ENCODE measurements at places on chromosomes 7 and 10.
A peak's percentile ranks its signal among the peaks of the same experiment; 100 is the strongest.

- no peak for DNase-seq
Observed at GRCh38 chr10:86103391-86104101, 263.0 kb downstream of the GRID1 start.

- DNase-seq, result no peak
Observed at GRCh38 chr7:142629588-142630260, 119.5 kb upstream of the PRSS1 start.

- DNase-seq, result no peak
Observed at GRCh38 chr10:93436591-93437085, 45.5 kb downstream of the MYOF start.

GRCh38 chr7:94366832-94367231 lies 27.9 kb upstream of the COL1A2 start:
- no peak for DNase-seq

- no peak for DNase-seq
Observed at GRCh38 chr7:133688483-133689239, 435.8 kb downstream of the EXOC4 start.

DNA sequence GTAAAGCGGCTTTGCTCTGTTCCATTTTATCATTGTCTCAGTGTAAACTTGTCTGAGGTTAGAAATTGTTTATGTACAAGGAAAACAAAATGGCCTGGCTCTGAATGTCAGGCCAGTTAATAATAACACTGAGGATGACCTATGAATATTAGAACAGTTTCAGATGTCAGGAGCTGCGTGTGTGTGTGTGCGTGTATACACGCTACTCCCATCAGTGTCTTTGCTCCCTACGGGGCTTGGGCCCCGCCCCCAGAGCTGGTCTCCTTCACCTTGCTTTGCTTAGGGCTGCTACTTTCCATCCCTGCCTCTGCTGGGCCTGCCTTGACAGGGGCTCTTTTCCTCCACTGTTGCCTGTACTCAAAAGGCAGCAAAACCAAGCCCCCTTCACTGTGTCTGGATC lies 142.3 kb upstream of the BET1 start:
- no peak for DNase-seq

GRCh38 chr7:28588602-28589001 lies 176.3 kb downstream of the CREB5 start:
- no peak for DNase-seq

DNA sequence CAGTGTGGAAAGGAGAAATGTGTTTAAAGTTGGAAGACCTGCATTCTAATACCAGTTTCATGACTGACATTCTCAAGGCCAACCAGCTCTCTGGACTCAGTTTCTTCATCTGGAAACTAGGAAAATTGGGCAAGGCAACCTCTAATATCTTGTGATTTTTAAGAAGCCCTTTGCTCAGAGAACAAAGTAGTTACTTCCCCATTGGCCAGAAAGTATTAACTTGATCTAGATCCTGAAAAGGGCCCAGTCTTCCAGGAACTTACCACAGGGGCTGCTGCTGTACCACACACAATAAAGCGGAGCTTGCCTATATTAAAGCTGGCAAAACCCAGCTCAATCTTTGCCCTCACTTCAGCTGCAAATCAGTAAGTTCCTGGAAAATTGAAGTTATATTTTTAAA lies 155.6 kb upstream of the ADO start:
- DNase-seq, result no peak

GRCh38 chr10:5499493-5500140 lies at the start of gene CALML5:
TSS of gene CALML5 (minus strand) at chr10:5499570. CDS start at chr10:5499438, 132 bp downstream.
- no peak for DNase-seq

- DNase-seq, result no peak
Observed at GRCh38 chr10:100391163-100392002, 44.4 kb downstream of the SCD start.

DNA sequence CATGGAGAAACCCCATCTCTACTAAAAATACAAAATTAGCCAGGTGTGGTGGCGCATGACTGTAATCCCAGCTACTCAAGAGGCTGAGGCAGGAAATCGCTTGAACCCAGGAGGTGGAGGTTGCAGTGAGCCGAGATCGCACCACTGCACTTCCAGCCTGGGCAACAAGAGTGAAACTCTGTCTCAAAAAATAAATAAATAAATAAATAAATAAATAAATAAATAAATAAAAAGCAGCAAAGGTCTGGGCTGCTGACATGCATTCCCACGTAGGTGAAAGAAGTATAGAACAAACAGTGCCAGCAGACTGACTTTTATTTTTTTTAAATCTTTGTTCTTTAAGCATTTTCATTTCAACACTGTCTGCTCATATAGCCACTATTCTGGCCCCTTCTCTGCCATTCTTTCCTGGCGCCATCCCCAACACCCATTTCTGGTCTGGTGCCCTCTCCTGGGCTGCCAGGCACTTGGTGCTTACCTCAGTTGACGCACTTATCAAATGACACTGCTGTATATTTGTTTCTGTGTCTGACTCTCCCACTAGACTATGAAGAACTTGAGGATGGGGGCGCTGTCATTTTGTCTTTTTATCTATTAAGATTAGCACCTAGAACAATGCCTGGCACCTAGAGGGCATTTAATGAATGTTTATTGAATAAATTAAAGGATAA lies 15.6 kb downstream of the FAM107B start:
- no peak for DNase-seq

- DNase-seq, result no peak
Observed at GRCh38 chr7:50449501-50449880, 659 bp downstream of the FIGNL1 start.

DNA sequence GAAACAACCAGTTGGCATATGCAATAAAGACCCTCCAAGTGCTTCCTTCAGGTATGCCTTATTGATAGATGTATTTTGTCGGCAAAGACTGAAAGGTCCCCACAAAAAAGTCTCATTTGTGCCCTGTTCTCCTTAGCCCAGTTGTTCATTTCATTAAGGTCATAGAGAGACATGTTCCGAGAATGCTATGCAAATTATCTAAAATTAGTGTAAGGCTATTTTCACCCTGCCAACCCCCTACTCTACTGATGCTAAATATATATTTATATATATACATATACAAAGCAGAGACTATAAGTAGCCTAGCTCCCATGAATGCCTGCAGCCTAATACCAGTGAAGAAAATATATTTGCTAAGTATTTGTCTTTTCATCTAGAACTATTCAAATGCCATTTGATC lies 96.7 kb upstream of the ADO start:
- no peak for DNase-seq

GRCh38 chr7:151416112-151416940 lies 6.5 kb upstream of the WDR86 start:
- DNase-seq, result no peak

DNA sequence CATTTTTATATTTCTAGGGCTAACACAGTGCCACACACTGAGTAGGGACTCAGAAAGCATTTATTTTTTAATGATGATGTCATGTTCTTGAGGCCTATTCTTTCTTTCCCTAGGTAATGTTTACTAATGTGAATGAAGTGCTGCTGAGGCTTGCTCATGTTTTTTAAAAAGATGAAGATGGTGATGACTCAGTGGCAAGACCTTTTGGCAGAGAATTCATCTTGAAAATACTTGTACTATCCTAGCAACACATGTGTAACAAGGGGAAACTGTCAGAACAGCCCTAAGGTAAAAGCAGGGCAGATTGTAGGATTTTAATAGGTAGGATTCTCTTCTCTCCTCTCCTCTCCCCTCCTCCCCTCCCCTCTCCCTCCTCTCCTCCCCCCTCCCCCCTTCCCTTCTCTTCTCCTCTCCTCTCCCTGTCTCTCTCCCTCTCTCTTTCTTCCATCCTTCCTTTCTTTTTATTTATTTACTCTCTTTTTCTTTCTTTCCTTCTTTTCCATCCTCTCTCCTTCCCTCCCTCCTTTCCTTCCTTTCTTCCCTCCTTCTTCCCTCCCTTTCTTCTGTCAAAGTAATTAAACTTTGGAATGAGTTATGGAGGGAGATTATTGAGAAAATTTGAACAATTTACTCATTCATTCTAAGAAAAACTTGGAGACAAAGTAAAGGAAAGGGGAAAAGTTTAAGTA lies 75.3 kb downstream of the ZNF92 start:
- no peak for DNase-seq

DNA sequence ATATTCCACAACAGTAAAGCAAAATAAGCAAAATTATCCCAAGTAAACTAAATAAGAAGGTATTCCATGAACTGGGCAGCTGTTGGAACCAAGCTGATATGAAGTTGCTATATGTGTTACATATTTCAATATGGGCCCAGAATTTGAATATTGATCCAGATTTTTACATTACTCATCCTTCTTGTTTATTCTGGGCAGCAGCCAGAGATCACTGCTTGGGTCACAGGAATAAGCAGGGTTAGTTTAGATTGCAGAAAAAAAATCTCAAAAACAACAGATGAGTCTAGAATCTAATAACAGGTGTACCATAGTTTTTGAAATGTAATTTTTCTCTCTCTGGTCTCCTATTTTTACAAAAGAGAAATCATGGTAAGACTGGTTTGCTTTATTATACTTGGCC lies 171.5 kb upstream of the NAMPT start:
- no peak for DNase-seq

- no peak for DNase-seq
Observed at GRCh38 chr10:61125560-61126170, 181.7 kb upstream of the RHOBTB1 start.

DNA sequence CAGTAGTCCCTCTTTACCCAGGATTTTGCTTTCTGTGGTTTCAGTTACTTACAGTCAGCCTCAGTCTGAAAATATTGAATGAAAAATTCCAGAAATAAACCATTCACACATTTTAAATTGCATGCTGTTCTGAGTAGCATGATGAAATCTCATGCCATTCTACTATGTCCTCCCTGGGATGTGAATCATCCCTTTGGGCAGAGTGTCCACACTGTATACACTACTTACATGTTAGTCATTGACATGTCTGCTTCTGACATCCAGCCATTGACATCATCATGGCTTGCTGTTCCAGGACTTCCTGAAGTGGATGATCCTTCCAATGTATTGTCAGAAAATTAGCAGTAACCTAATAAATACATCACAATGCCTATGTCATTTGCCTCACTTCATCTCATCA lies 34.6 kb upstream of the MALRD1 start:
- DNase-seq, result no peak

GRCh38 chr7:45048748-45049147 lies 40.0 kb downstream of the NACAD start:
- DNase-seq, result no peak

DNA sequence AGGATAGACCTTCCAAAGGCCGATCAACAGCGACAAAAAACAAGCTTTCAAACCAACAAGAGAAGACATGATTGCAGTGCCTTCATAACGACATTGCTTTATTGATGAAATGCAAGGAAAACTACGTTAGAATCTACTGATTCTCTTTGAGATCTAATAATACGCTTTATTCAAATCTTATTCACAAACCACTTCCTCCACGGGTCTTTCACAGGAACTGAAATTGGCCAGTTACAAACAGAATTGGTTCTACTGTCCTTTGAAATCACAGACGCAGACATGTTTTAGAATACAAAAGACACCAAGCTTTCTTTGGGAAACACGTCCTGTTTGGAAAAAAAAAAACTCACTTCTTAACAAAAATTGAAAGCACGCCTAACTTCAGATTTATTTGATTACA lies 74.7 kb upstream of the SEPHS1 start:
- no peak for DNase-seq

- DNase-seq, result no peak
Observed at GRCh38 chr7:16715928-16716327, 37.6 kb upstream of the TSPAN13 start.

GRCh38 chr10:101146392-101147251 lies 15.5 kb downstream of the TLX1 start:
- DNase-seq, result no peak

GRCh38 chr10:111261081-111261615 lies 184.3 kb downstream of the ADRA2A start:
- DNase-seq, result no peak

GRCh38 chr10:133194151-133194550 lies 34.1 kb downstream of the KNDC1 start:
- DNase-seq, result no peak

GRCh38 chr10:50044941-50045664 lies 22.7 kb upstream of the WASHC2A start:
- no peak for DNase-seq

- no peak for DNase-seq
Observed at GRCh38 chr7:155252892-155253501, 44.7 kb upstream of the INSIG1 start.

DNA sequence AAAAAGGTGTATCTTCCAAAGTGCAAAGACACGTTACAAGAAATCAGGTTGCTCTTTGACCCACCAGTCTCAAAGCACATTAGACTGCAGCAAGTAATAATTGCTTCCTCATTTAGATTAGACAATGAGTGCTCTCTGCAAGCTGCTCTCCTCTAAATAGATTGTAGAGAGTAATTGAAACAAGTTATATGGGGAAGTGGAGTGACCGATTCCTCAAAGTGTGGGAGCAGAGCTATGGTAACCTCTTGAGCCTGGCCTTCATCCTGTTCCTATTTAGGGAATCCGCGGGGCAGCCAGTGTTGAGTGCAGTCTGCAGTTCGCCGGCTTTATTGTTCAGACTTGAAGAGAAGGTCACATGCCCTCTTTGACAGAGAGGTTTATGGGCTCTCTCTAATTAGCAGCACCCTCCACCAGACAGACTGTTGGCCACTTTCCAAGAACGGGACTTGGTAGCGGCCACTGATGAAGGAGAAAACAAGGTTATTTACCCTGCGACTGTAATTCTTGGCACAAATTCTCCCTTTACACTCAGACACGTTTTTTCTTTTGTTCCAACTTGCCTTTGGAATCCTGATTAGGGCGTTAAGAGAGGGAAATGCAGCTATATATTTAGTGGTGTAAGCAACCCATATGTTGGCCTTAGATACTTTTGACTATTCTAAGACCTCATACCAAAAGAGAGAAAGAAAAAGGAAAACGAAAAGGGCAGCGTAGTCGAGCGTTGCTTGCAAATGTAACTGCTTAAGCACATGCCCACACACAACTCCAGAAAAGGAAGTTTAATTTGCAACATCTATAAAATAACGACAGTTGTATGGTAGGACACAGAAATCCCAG lies 107.5 kb downstream of the REEP3 start:
- peak; percentile 34 for DNase-seq

GRCh38 chr7:16078076-16078952 lies 343.0 kb downstream of the CRPPA start:
- DNase-seq, result peak; percentile 49

DNA sequence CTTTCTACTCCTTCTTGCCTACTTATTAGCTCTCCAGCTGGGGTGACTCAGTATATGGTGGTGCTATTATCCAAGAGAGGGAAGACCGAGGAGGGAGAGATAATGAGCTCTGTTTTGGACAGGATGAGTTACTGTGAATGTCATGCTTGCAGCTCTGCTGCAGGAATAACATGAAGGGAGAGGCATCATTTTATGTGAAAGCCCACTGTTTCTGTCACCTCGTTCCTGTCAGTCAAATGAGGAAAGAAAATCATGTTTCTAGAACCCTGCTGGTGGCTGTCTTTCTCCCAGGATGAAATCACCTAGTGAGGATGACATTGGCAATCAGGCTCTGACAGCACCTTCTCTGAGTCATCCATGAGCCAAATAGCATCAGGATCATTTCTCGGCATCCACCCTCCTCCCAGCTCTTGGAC lies 1291.6 kb upstream of the AUTS2 start:
- DNase-seq, result no peak

DNA sequence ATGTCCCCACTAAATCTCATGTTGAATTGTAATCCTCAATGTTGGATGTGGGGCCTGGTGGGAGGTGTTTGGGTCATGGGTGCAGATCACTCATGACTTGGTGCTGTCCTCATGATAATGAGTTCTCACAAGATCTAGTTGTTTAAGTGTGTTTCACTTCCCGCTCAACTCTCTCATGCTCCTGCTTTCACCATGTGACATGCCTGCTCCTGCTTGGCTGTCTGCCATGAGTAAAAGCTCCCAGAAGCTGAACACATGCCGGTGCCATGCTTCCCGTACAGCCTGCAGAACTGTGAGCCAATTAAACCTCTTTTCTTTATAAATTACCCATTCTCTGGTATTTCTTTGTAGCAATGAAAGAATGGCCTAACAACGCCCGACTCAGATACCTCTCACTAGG lies 6.2 kb upstream of the PSTK start:
- no peak for DNase-seq

Measured in endothelial cell (in vitro differentiated cells).